LNCaP clone FGC (cell line): ENCODE measurements at places on chromosomes 5 and 9.

GRCh38 chr9:107631788-107632187 lies 142.2 kb upstream of the KLF4 start:
- DNase-seq: no peak

DNA sequence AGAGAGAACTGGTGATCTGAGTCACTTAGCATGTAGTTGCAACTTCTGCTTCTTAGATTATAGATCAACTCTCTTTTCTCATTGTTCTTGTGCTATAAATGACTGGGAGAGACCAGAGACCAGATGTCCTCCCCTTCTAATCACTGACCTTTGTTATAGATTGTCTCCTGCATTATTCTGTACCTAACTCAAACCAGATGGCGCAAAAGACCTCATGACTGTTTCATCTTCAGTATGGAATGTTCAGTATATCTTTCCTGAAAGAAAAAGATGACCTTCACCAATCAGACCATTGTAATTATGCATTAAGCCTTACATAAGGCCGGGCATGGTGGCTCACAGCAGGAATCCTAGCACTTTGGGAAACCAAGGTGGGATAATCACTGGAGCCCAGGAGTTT lies 30.5 kb upstream of the ADAM19 start:
- no peak for DNase-seq

GRCh38 chr5:120463006-120463680 lies 957 bp upstream of the PRR16 start:
- no peak for DNase-seq

DNA sequence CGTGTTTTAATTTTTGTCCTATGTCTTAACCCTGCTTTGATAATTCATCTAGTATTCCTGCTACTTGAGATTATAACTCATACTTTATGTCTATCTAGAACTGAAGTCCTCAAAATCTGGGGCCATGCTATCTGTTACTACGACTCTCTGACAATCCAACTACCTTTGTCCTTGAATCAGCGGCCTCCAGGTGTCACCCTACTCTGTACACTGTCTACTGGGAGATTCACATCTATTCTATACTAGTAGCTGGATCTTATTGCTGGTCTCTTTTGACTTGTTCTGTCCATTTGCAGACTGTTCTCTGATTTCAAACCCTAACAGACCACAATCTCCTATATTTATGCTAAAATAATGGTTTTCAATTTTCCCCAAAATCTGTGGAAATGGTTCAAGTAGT lies 225.5 kb upstream of the ELAVL2 start:
- no peak for DNase-seq

GRCh38 chr9:114397219-114397847 lies 9.6 kb upstream of the AKNA start:
- no peak for DNase-seq

GRCh38 chr5:170534941-170535340 lies 31.1 kb downstream of the KCNIP1 start:
- no peak for DNase-seq

DNA sequence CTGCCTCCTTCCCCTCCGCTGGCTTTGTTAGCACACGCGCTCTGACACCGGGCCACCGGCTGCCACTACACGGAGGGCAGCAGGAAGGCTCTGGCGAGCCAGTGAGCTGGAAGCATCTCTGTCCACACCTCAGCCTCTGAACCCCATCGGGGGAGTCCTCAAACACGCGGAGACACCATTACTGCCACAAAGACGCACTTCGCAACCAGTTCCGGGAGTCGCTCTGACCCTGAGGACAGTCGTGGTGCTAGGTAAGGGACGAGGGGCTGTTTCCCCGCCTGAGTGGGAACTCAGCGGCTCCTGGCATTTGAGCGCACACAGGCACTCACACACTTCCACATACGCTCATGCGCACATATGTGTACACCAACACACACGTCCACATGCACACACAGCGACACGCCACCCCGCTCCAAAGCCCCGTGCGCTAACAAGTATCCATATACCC lies 160.0 kb downstream of the C9orf152 start:
- no peak for DNase-seq

DNA sequence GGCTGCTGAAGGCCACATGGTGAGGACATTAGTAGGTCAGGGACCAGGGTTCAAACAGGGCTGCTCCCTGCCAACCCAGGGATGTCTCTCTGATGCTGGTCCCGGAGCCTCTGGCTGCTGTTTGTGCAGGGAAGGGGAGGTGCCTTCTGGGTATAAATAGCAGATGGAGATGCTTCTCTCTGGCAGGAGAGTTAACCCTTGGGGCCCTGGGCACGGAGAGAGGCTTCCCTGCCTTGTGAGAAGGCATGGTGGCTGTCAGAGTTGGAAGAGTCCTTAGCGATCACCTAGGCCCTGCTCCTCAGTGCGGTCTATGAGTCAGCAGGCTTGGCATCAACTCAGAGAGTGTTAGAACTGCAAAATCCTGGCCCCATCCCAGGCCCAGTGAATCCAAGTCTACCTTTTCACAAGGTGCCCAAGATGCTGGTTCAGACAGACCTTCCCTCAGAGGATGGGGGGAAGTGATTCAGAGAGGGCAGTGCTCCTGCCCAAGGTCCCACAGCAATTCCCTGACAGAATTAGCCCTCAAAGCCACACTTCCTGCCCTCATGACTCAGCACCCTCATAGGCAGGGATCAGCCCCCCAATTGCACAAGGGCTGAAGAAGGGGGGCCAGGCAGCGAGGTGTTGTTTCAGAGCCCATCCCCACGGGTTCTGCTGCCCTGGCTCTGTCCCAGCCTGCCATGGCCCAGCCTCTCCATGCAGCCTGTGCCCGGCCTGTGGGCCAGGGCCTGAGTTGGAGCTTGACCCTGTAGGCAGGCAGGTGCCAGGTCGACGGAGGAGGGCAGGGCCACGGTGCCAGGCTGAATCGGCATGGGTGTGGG lies 25.6 kb downstream of the CAMK2A start:
- peak; percentile 72 for DNase-seq

DNA sequence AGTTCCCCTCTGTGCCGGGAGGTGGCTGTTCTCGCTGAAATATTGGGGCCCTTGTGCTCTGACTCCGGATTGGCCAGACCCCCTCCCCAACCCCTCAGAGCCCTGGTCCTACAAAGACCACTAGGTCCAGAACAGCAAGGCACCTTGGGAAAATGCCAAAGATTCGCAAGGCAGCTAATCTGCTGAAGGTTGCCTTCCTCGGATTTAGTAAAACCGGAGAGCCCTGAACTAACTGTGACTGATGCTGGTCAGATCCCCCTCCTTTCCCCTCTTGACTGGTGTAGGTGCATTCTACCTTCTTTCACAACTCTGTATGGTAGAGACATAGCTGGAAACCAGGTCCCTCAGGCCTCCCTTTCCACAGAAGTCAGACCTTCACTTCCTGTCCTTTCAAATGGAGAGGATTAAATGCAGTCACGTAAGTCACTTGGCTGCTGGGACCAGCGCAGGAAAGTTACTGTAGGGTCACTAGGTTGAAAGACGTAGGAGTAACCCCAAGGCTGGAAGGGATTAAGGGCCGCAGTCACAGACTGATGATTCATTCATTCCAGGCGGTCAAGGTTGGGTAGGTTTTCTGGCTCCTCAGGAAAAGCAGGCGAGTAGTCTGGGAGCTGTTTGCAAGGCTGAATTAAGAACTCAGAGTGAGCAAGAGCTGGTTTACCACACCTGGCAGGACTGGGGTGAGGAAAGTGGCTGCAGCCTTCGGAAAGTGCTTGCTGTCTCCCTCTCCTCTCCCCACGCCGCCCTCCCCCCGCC lies 5.3 kb downstream of the BARX1 start:
- DNase-seq: no peak

DNA sequence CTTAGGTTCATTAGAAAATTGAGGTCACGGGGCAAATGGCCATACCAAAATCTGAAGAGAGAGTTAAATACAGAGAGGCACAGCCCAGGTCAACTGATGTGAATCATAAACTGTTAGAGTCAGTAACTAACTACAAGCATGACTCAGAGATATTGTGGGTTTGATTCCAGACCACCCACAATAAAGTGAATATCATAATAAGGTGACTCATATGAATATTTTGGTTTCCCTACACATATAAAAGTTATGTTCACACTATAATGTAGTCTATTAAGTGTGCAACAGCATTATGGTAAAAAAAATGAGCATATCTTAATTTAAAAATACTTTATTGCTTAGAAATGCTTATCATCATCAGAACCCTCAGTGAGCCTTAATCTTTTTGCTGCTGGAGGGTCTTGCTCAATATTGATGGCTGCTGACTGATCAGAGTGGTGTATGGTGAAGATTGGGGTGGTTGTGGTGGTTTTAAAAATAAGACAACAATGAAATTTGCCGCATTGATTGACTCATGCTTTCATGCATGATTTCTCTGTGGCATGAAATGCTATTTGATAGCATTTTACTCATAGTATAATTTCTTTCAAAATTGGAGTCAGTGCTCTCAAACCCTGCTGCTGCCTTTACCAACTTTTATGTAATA lies 53.1 kb upstream of the EDIL3 start:
- no peak for DNase-seq

DNA sequence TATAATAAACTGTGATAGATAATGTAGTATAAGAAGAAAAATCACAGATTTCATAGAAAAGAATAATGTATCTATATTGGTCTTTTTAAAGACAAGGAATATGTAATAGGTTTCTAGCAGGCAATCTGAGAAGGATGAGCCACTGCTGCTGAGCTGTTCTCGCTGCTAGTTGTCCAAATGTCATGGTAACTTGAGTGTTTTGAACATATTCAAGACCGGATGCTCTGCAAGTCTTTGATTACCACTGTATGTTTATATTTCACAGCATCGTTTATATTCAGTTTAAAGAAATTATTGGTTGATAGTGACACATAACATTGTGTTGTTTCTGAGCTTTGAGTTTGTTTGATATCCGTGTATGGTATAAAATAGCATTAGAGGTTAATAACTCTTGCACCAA lies 9.6 kb downstream of the C5orf47 start:
- DNase-seq: no peak

DNA sequence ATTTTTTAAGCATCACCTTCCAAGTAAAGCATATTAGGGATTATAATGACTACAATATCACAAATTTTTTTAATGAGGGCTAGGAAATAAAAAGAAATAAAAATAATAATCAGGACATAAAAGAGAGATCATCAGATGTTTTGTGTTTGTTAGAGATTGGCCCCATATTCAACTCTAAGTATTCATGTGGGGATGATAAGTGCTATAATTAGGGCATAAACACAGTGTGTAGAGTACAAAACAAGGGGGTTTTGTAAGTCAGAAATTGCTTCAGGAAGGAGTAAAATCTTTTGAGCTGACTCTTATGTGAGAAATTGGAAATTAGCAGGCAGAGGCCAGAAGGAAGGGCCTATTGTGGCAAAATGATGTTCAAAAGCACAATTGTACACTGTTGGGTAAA lies 127.3 kb downstream of the STARD4 start:
- no peak for DNase-seq

- no peak for DNase-seq
These were observed 13.8 kb upstream of the LHX2 start for GRCh38 chr9:123997665-123998277.

- no peak for DNase-seq
These were observed 682 bp upstream of the SPTAN1 start for GRCh38 chr9:128551657-128552152.

- DNase-seq: no peak
These were observed 238.6 kb upstream of the TMEM161B start for GRCh38 chr5:88507261-88507660.

DNA sequence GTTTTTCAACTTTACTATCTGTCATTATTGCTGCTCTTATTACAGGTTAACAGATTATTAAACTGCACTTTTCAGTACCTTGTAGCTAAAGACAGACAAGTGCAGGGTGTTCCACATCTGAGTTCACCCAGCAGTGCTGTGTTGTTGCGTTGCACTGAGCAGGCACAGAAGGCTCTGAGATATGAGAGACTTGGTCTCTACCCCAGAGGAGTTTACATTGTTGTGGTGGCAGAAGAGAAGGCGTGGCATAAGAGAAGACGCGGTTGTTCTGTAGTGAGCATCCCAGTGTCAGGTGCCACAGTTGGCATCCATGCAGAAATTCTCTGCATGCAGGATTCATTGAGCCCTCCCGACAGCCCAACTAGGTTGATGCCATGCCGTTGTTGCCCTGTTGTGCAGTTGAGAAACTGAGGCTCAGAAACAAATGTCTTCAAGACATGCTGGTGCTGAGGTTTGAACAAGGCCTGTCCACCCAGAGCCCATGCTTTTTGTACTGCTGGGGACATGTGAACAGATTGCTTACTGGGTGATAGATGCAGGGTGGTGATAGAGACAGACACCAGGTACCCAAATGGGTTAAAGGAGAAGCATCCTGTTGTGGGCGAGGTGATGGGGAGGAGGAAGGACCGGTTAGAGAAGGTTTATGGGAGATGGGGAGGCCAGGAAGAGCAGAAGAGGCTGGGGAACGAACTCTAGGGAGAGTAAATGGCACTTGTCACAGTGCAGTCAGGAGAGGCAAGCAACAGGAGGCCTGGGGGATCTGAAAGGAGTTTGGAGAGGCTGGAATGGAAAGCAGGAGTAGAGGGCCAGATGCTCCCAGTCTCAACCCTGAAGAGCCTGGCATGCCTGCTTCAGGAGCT lies 8.2 kb downstream of the ABL1 start:
- no peak for DNase-seq

- DNase-seq: no peak
These were observed 113.8 kb downstream of the PLK2 start for GRCh38 chr5:58346041-58346440.

DNA sequence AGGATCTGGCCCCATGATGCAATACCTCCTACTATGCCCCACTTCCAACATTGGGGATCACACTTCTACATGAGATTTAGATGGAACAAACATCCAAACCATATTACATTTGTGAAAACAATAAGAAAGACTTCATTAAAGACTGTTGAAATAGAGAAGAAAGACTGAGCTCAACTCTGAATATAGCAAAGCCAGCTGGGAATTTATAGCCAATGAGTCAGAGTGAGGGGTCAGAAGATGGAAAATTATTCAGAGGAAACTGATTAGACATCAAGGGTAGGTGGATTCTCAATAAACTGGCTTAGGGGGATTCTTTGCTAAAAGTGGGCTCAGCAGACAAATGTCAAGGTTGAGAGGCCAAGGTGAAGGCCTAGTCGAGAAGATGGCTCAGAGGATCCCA lies 25.6 kb downstream of the BTF3 start:
- DNase-seq: no peak

DNA sequence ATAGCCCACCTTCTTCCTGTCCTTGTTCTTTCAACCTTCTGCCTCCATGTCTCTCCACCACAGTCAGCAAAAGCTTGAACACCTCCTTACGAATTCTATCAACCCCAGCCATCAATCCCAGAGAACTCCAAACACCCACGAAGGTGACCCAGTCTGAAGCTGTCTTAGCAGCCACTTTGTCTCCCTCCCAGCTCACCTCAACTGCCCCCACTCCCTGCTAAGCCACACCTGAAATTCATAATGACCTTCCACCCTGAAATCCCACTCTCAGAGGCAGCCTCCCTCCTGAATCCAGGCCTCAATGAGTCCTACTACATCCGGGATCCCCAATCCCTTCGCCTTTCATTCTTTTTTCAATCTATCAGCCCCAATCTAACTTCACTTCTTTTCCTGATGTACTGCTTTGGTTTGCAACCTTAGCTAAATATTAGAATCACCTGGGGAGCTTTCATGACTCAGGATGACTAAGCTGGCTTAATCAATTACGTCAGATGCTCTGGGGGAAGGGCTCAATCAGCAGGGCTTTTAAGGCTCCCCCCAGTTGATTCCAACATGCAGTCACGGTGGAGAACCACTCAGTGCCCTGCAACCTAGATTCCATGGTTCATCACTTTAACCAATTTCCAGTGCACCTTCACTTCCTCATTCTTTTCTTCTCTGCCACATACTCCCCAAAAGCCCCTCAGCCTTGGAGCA lies 32.2 kb downstream of the BHMT start:
- DNase-seq: no peak

GRCh38 chr9:77708064-77708815 lies 60.1 kb upstream of the GNA14 start:
- DNase-seq: no peak

GRCh38 chr9:27355166-27355565 lies 58.2 kb upstream of the EQTN start:
- no peak for DNase-seq
